ENCODE measurements at places on chromosomes 4 and X.

DNA sequence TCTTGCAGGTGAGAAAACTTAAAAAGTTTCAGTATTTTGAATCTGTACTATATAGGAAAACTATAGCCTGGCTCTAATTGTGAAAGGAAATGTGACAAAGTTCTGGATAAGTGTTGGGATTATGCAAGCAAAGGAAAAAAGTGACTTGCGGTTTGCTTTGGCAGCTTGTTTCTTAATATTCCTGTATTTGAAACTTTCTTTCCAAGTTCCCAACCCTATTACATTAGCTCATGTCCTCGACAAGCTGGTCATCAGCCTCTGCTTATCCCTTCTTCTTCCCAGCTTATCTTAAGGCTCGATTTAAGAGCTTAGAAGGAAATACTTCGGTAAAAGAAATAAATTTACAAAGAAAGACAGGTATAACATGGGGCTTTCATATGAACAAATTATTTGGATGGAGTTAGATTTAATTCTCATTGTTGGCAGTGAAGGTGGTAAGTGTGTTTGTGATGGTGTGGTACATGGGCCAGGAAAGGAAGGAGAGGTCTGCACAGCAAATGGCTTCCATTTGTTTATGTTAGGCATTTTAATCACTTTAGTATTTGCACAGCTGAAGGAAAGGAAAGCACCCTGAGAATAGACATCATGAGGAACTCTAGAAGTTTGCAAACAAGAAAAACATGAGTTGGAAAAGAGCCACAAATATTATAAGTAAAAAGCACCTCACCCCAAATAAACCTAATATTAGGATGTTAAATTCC, 5.1 kb upstream of the MYOZ2 start:
- DNase-seq, result no peak

DNA sequence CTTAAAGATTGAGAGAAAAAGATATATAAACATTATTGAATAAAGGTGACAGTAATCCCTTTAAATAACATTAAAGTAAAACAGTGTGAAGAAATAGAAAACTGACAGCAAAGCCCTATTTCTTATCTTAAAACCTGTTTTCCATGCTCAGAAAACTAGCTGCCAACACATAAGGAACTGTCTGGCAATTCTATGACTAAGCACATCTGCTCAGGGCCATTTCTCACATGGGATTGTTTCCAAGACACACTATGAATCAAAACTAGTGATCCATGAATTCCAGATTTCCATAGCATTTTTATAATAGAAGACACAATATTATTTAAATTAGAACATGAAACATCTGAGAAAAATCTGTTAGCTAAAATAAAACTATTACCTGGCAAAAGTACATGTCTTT, 113.4 kb downstream of the SCLT1 start:
- DNase-seq, result no peak

DNA sequence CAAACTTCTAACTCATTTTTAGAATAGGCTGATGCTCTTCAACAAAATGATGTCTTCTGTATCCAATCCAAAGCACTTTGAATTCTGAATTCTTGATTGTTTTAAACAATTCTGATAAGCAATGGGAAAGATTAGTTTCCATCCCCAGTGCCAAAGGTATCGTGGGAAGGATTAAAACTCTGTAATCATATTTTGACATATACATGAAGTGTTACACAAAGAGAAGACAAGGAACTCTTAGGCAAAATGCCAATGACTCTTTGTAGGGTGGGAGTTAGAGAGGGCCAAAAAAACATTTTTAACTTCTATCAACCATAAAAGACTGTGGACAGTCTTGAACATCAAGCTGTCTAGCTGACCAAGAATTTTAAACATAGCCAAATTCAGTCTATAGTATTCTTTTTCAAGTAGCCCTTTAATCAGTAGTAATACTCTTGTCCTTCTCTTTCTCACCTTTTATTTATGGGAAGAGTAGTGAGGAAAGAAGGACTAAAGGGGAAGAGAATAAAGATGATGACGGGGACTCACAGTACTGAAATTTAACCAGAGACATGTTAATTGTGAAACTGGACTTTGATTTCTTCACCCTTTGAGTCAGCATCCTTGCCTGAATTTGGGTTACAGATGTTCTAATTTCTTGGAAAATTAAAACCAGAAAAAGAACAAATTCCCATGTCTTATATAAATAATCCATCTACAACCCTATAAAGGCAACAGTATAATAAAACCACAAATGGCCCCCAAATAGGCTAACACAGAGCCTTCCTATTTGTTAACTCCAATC, 51.8 kb upstream of the VEGFD start:
- no peak for DNase-seq

DNA sequence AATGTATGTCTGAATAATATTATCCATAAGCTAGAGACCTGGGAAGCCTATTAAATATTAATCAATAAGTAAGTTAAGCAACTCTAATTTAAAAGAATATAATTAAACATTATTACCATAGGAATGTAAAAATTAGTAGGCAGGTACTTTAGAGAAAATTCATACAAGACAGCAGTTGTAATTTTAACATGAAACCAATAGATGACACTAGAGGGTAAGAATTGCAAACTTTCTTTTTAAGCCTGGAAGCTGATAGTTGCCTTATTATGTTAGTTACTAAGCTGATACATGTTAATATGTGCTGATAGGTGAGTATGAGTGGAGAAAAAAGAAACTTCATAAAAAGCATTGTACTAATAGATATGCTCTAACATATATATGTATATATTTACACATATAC, 1157.4 kb downstream of the FAM133A start:
- no peak for DNase-seq

GRCh38 chr4:82712561-82712960, 86.0 kb downstream of the SCD5 start:
- no peak for DNase-seq

- DNase-seq, result no peak
Observed at GRCh38 chrX:154017766-154018517, 1.8 kb downstream of the IRAK1 start.

Data from activated CD4-positive, alpha-beta T cell treated with anti-CD3 and anti-CD28 coated beads, Interleukin-2, amount 50 U/mL, for 48 hours (primary cell).